Stimulated activated CD8-positive, alpha-beta memory T cell treated with anti-CD3 and anti-CD28 coated beads, Interleukin-4, amount 100 ng/mL, for 1 hour (primary cell): ENCODE measurements at places on chromosomes 16 and 17.

GRCh38 chr17:48541577-48542113 lies 3.3 kb downstream of the HOXB2 start:
- DNase-seq: no peak

DNA sequence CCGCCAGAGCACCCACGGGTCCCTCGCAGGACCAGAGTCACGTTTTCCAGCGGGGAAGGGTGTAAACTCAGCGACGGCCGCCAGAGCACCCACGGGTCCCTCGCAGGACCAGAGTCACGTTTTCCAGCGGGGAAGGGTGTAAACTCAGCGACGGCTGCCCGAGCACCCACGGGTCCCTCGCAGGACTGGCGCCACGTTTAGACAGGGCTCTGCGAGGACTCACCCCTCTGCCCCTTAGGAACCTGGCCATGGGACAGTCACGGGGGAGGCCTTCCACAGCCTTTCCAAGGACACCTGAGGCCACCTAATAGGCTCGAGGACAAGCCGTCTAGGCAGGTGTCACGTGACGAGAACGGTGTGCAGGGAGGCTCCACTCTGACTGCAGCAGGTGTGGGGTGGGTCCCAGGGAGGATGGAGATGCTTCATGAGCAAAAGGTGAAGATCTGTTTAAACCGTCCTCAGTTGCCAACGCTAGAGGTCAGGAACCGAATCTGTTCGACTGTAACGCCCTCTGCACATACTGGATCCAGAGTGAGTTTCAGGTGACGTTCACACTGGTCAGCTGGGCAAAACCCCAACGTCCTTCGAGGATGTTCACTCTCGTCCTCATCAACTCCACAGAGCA lies 48.0 kb upstream of the METRNL start:
- DNase-seq: no peak

GRCh38 chr16:46973996-46974324 lies 486 bp upstream of the DNAJA2 start:
- no peak for DNase-seq

DNA sequence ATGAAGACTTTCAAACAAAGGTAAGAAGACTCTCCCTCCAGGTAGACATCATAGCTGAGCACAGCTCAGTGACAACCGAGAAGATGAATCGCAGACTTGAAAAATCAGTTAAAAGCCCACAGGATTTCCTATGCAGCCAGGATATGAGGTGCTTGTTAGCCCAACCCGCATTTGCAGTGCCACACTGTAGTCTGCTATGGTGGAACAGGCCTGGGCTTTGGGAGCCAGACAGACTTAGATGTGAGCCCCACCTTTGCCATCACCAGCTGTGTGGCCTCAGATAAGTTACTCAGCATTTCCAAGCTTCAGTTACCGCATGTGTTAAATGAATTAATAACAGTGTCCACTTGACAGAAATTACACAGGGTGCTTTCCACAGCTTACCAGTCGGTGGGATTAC lies 204.4 kb upstream of the HS3ST3A1 start:
- no peak for DNase-seq

DNA sequence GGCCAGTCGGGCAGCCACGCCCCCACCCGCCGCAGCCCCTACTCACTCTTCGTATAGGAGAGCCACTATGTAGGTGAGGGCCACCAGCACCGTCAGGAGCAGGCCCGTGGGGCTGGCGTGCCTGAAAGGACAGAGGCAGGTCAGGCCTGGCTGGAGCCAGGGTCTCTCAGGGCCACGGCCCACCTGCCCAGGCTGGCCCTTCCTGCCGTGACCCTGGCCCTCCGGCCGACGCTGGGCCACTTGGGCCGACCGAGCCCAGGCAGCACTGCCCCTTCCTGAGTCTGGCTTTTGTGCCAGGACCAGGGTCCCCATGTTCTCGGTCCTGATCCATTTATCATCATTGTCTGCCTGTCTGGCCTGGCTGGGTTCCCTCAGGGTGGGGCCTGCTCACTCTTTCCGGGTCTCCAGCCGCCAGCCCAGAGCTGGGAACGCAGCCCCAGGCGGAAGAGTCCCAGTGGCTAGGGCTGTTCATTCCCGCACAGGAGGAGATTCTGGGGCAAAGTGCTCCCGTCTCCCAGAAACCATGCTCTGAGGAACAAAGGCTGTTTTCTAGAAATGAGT lies 10.1 kb upstream of the RASD1 start:
- no peak for DNase-seq

- no peak for DNase-seq
Measured at GRCh38 chr16:86213437-86214205, 296.7 kb upstream of the FOXF1 start.

- no peak for DNase-seq
Measured at GRCh38 chr16:74141015-74141414, 155.6 kb upstream of the PSMD7 start.

DNA sequence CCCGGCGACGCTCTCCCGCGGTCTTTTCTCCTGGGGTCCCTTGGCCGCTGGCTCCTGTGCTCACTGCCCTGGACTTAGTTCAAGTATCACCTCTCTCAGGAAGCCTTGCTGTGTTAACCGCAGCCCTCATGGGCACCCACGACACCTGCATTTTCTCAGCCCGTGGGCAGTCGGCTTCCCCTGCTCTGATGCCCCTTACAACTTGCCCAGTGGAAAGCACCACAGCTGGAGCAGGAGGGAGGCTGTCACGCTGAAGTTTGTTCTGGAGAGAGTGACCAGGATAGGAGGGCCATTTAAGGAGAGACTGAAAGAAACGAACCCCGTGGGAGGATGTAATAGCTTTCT lies 395 bp downstream of the STXBP4 start:
- peak; percentile 1 for DNase-seq

- DNase-seq: no peak
Measured at GRCh38 chr16:53055541-53056391, 975 bp downstream of the CHD9 start.

- no peak for DNase-seq
Measured at GRCh38 chr16:28092721-28093384, 29.3 kb upstream of the GSG1L start.

DNA sequence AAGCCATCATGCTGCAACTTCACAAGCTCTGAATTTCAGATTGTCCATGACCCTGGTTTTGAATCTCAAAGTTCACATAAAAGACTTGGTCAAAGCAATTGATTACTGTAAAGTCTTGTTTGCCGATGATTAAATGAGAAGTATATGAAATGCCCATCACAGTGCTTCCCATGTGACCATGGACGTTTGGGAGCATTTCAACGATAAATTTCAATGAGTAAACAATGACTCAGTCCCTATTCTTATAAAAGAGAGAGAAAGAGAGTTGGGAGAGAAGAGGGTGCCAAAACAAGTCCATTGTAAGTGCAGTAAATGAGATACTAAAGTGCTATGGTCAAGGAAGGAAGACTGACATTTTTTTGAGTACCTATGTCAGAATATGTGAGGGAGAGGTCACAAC lies 276.9 kb downstream of the SOX9 start:
- DNase-seq: no peak

DNA sequence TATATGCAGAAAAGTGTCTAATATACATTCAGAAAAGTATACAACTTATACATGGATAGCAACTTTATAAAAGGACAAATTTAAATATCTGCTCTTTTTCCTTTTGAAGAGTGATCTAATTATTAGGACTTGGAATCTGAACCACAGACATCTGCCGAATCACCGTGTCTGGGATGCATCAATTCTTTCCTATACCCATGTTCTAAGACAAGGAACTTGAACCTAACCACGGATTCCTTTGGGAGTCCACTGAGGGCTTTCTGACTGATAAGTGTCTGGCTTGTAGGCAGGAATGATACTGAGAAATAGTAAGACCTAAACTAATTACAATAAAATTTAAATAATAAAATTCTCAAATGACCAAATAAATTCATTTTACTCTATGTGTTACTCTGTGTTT lies 54.2 kb downstream of the NDEL1 start:
- DNase-seq: no peak

DNA sequence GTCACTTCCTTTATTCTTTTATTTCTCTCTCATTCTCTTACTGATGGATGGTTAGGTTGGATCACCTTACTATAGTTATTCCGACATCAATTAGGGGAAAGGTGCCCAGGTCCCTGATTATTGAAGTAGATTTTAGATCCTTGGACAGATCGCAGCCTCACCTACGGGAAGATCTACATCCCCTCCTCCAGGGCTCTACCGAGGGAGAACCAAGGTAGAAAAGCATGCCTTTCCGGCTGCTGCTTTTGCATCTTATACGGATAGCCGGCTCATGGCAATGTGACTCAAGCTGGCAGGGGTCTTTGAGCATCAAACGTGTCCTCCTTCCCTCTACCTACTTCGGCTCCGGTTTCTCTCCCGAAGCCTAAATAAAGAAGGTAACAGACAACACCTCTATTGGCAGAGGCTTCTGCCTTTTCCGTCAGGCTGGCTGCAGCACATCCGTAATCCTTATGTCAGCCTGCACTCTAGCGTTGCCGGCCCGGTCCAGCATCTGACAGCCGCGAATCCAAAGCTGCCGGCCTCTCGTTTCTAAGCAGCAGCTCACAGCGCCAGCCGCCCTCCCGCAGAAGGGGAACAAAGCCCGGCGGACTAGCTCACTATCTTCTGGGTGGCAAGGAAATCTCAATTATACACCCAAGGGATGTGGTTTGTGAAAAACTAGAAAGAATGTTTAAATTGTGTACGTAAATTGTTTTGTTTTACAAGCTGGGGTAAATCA lies 46.9 kb downstream of the IRX6 start:
- no peak for DNase-seq

GRCh38 chr17:10126616-10127501 lies 71.5 kb downstream of the GAS7 start:
- no peak for DNase-seq

DNA sequence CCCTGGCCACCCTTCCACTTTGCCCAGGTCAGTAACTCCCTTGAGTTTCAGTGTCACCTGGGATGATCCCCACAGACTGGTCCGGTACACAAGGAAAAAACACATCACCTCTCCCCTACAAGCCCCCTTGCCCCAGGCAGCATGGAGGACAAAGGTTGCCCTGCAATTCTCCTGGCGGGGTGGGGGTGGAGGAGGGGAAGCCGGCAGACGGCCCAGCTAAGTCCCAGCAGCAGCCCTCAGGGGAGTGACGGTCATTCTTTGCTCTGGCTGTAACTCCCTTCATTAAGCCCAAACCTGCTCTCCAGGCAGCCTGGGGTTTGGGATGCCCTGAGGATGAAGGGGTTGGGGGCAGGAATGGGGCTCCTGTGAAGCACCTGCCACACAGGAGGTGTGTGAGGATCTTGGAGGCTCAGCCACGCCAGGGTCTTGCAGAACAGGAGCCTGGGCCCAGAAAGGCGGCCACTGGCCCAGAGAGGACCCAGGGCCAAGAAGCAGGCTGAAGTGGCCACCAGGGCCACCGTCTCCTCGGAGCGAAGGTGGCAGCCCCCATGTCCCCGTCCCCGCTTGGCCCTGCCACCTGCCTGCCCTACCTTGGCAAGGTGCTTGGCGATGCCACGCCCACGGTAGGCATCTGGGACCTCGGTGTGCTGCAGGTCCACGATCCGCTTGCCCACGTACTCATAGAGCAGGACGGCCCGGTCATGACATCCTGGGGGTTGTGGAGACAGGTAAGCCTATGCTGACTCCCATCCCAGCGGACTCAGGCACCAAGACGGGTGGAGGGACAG lies 9.5 kb downstream of the NATD1 start:
- no peak for DNase-seq

DNA sequence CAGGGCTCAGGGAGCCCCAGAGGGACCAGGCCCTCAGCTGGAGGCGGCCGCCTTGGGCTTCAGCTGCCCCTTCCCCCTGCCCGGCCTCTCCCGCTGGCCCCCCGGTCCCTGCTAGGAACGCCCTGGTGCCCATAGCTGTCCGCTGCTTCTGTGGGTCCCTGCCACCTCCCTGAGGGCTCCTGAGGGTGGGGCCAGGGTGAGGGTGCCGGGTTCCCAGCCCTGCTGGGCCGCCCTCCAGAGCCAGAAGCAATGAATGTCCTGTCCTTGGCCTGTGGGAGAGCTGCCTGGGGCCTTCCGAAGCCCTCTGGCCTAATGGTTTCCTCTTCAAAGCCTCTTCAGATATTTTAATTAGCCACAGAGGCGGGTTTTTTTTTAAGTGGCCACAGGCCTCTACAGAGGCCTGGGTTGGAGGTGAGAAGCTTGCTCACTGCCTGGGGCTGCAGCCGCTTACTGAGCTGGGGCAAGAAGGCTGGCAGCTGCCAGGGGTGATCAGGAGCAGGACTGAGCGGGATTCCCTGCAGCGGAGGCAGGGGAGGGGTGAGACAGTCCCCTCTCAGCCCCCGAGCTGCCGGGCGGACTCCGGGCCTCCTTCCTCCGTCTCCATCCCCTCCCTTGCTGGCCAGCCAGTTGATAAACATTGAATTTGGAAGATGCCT lies 9.9 kb downstream of the CENPX start:
- no peak for DNase-seq

DNA sequence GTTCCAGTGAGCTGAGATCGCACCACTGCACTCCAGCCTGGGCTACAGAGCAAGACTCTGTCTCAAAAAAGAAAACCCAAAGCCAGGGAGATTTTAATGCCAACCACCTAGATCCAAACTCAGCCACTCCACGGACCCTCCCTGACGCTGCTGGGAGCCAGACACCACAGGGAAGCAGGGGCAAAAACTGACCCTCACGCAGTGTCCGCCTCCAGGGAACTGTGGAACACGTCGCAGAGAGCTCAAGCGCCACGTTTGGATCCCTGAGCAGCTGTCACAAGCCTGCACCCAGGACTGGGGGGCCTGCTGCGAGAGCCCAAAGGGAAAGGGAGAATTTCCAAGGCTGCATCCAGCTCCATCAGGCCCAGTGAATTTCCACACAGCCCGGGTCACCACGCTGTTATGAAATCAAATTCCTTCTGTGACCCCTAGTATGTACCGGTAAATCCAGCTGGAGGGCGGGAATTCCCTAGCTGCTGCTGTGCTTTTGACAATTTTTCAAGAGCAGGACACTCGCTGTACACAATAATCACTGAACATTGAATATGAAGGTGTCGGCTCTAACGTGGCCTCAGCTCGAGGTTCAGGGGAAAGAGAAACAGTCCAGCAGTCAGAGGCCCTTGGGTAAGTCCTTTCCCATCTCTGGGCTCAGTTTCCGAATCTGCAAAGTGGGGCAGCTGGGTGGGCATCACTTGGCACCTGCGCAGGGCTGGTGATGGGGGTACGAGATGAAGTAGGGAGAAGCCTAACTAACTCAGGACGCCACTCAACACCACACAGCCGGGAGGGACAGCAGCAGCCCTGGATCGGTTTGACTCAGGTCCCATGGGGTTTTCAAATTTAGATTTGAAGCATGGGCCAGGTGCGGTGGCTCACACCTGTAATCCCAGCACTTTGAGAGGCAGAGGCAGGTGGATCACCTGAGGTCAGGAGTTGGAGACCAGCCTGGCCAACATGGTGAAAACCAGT lies 8.6 kb downstream of the CARHSP1 start:
- DNase-seq: no peak

DNA sequence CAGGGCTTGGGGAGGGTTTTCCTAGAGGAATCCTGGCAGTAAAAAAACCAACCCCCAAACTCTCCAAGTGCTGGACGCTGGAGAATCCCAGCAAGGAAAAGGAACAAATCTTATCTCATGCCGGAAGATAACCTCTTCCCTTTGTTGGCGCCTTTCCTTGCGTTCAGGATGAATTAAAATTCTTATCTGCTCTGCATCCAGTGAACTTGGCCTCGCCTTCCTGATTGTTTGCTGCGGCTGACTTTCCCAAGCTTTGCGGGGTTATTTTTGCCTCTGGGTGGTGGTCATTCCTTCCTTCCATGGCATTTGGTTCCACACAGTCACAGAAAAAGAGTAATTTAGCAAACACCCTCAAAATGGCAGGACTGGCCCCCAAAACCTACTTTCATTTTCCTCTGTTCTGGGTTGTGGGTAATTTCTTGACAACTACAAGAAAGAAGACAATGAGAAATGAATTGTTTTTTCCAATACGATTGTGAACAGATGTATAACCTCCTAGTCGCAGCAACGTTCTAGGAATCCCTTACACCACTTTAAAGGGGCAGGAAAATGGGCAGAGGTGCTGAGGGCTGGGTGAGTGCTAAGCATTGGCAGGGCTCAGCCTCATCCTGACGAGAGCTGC lies 77.8 kb downstream of the MRC2 start:
- no peak for DNase-seq
